ENCODE measurements at places on chromosomes 5 and 9.

- DNase-seq = no peak
These were observed 116.4 kb downstream of the APBA1 start for GRCh38 chr9:69555802-69556201.

DNA sequence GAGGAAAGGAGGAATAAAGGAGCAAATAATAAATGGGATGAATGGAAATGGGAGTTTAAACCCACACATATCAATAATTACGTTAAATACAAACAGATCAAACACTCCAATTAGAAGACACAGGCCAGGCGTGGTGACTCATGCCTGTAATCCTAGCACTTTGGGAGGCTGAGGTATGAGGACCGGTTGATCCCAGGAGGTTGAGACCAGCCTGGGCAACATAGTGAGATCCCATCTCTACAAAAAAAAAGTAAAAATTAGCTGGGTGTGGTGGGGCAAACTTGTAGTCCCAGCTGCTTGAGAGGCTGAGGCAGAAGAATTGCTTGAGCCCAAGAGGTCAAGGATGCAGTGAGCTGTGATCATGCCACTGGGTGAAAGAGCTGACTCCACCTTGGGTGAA is 3.7 kb downstream of the BAAT start:
- no peak for DNase-seq

- no peak for DNase-seq
These were observed 231.0 kb upstream of the GAS1 start for GRCh38 chr9:87178302-87178701.

DNA sequence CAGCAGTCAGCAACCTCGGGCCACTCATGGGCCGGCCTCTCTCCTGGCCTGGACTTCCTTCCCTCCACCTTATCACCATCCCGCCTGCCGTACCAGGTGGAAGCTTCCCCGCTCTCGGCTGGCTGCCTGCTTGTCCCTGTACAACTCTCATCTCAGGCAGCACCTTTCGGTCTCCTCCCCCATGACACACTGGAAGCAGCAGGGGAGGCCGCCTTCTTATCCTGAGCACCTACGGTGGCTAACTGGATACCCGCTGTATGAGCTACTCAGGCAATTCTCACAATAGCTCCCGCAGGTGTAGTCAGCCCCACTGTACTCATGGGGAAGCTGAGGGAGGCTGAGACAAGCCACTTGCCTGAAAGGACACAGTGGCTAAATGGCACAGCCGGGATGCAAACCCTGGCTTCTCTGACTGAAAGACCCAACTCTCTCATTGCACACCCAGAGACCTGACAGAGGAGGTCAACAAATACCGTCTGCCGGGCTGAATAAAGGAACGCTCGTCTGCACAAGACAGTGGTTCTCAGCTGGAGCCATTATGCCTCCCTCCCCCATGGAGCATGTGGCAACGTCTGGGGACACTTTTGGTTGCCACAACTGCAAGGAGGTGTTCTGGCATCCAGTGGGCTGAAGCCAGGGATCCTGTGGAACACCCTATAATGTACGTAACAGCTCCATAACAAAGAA is 9.6 kb downstream of the STK10 start:
- DNase-seq = no peak

- peak; percentile 14 for DNase-seq
These were observed 61.5 kb downstream of the LNPEP start for GRCh38 chr5:96997265-96997859.

DNA sequence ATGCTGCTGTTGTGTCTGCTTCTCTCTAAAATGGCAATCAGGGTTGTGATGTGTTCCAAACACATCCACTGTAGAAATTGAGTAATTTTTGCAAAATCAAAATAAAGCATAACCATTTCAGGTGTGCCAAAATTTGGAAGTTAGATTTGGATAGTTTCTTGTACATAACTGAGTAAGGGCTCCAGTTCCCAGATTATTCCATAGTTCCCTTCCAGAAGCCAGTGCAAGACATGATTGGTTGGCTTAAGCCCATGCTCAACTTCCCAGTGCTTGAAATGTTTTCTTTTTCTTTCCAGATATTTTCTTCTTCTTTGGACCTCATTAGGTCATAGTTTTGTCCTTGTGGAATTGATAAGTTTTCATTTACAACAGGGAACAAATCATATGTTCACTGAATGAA is 64.2 kb downstream of the SNCAIP start:
- DNase-seq = no peak

DNA sequence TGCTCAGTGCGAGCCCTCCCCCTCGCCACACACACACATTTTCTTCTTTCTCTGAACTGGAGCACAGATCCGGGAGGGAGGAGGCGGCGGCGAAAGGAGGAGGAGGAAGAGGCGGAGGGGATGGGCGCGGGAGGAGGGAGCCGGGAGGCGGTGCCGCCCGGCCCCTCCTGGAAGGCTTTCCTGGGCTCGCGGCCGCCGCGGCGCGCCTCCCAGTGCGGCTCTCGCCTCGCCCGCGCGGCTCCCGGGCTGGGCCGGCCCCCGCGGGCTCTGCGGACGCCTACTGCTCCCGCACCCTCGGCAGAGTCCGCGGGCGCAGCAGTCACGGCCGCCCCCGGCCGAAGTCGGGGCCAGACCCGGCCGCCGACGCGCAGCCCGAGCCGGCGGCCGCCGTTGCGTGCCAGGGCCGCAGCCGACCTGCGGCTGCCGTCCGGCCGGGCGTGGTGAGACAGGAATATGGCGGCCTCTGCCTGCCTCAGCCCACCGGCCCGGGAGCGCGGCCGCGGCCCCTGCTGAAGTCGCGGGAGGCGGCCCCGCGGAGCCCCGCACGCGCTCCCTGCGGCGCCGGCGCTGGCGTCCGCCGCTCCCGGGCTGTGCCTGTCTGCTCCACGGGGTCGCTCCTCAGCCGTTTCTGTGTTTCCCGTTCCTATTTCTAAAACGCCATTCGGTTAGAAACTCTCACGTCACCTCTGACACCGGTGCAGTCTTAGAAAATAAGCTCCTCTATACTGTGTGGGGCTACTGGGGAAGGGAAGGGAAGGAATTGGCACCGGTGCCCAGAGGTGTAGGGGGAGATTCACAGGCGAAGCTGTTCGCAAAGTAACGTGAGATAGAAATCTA is 500 bp upstream of the GNAQ start:
- no peak for DNase-seq

- DNase-seq = no peak
These were observed 409.2 kb downstream of the BNC2 start for GRCh38 chr9:16461137-16461840.

- no peak for DNase-seq
These were observed 2.8 kb downstream of the LARS1 start for GRCh38 chr5:146179696-146180095.

GRCh38 chr9:27339661-27340284 is 42.8 kb upstream of the EQTN start:
- no peak for DNase-seq

GRCh38 chr5:88941581-88941980 is 58.6 kb upstream of the MEF2C start:
- DNase-seq = no peak

DNA sequence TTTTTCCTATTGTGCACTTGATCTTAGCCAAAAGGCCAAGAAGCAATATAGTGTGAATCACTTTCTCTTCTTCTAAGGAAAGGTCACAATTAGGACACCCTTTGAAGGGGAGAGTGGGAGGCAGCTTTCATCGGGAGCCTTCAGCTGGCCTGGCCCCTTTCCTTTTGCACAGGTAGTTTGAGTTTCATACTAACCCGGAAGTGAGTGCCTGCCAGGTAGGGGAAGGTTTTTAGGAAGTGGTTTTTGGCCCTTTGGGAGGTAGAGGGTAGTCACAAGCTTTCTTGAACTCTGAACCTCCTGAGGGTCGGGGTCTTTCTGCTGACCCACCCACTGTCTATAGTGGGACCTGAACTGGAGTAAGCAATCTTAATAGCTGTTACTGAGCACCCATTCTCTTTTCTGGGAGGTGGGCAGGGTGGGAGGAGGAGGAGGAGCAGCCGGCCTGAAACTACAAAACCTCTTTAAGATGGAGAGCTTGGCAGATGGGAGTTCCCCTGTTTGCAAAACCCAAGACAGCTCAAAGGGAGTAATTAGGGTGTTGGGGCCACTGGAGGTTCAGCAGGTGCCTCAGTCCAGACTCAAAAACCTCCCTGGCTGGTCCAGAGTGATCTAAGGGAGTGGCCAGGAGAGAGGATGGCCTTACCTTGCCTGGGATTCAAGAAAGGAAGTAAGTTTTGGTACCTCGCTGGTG is 6.0 kb downstream of the LARP1 start:
- peak; percentile 38 for DNase-seq

- no peak for DNase-seq
These were observed 122.8 kb downstream of the ADAMTS2 start for GRCh38 chr5:179222246-179223017.

- no peak for DNase-seq
These were observed 51.6 kb upstream of the EGFL7 start for GRCh38 chr9:136611119-136611518.
